ENCODE measurements at places on chromosomes 5 and 9. TPM values are rescaled to one million over a fixed set of nuclear protein-coding genes. Genes with fewer than 3 reads are reported as not detected.

- no peaks in the 10 kb centered on the region for H3K27me3 ChIP-seq
- peaks cover 16% of the 10 kb centered on the region for H3K36me3 ChIP-seq
- H3K4me1 ChIP-seq, result peaks cover 18% of the 10 kb centered on the region
Observed at GRCh38 chr9:19554529-19554928, 145.7 kb downstream of the ACER2 start.

DNA sequence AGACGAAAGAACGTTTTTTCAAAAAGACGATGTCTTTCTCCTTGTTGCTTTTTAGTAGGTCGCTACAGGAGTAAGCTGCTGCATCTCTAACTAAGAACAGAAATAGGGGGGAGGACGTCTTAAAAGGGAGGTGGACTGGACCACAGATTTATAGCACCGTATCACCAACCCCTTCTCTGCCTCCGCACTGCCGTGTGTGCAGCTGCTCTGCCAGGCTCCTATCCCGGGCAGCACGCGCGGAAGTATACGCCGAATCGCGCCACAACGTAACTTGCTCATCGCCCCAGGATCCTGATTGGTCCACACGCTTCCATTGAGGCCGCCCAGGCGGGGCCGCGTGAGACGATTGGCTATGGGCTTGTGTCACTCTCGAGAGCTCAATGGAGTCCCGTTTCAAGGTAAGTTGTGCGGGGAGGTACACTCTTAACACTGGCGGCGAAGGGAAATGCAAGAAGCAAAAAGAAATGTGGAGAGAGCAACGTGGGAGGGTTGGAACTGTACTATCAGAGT is at the start of gene ELAVL2:
Gene ELAVL2 (minus strand): TSS at position 121 of the 510 bp plus-strand sequence. CDS start 64,006 bp downstream, outside the sequence.
- H3K4me1 ChIP-seq, result peaks cover 22% of the 10 kb centered on the region
- H3K36me3 ChIP-seq, result no peaks in the 10 kb centered on the region
- H3K4me3 ChIP-seq, result no peak within 1 kb of the TSS
- no peak within 1 kb of the TSS for H3K27ac ChIP-seq

- H3K27ac ChIP-seq, result no peak overlapping the region
- peaks cover 13% of the 10 kb centered on the region for H3K36me3 ChIP-seq
- H3K4me1 ChIP-seq, result no peaks in the 10 kb centered on the region
Observed at GRCh38 chr5:133389066-133389590, 223.2 kb downstream of the FSTL4 start.

DNA sequence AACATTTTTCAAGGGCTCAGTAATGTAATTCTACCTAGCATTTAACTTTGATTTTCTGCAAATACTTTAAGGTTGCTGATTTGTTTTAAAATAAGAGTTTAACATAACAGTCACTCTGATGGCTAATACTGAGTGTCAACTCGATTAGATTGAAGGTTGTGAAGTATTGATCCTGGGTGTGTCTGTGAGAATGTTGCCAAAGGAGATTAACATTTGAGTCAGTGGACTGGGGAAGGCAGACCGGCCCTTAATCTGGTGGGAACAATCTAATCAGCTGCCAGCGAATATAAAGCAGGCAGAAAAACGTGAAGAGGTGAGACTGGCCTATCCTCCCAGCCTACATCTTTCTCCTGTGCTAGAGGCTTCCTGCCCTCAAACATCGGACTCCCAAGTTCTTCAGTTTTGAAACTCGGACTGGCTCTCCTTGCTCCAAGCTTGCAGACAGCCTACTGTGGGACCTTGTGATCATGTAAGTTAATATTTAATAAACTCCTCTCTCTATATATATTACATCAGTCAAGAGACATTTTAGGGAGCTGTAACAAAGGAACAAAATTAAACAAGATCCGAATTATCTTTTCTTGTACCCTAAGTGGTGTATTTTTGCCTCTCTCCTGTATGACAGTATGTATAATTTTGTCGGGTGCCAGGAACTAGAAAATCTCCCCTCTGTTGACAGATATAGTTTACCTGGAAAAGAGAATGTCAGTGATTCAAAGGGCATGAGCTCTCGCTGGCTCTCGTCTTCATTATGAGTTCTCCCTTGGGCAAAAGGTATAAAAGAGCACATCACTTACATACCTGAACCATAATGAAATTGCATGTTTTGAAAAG is 576.1 kb downstream of the LRRC70 start:
- H3K36me3 ChIP-seq, result no peaks in the 10 kb centered on the region
- H3K27me3 ChIP-seq, result no peaks in the 10 kb centered on the region
- H3K4me1 ChIP-seq, result peaks cover 6% of the 10 kb centered on the region
- DNase-seq, result no peak
- H3K27ac ChIP-seq, result no peak overlapping the region

SPINK13 gene
- not detected for total RNA-seq

DENND1A gene
- total RNA-seq, result 13.9 TPM

IRX2 gene
- total RNA-seq, result 60.7 TPM

GRCh38 chr9:13063880-13064459 is 215.5 kb downstream of the MPDZ start:
- peaks cover 9% of the 10 kb centered on the region for H3K4me1 ChIP-seq
- H3K4me3 ChIP-seq, result no peak overlapping the region
- no peak overlapping the region for H3K27ac ChIP-seq
- no peaks in the 10 kb centered on the region for H3K36me3 ChIP-seq
- no peaks in the 10 kb centered on the region for H3K27me3 ChIP-seq
- DNase-seq, result no peak

DNA sequence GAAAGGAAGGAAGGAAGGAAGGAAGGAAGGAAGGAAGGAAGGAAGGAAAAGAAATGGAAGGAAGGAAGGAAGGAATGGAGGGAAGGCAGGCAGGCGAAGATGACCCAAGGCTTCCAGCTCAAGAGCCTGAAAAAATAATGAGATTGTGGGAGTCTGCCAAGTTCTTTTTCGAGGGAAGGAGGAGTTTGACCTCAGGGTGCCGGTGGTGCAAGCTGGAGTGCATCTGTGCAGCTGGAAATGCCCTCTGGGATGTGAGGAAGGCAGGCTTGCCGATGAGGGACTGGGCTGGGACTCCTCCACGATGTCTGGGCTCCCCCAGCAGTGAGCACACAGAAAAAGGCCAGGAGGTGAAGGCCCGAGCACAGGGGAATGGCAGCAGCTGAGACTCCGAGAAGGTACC is 154.9 kb upstream of the DAPK1 start:
- peaks cover 20% of the 10 kb centered on the region for H3K4me1 ChIP-seq
- H3K4me3 ChIP-seq, result no peak overlapping the region
- peaks cover 3% of the 10 kb centered on the region for H3K27me3 ChIP-seq
- DNase-seq, result no peak
- no peak overlapping the region for H3K27ac ChIP-seq
- H3K36me3 ChIP-seq, result no peaks in the 10 kb centered on the region

IGIP gene
- total RNA-seq, result 0.98 TPM

GRCh38 chr9:131608493-131609037 is 63.2 kb downstream of the PRRT1B start:
- H3K36me3 ChIP-seq, result peaks cover 5% of the 10 kb centered on the region
- no peak overlapping the region for H3K4me3 ChIP-seq
- peaks cover 56% of the 10 kb centered on the region for H3K4me1 ChIP-seq

TMEM245 gene
- 26.5 TPM for total RNA-seq

GRCh38 chr9:134736791-134737497 is 95.3 kb downstream of the COL5A1 start:
- peak overlapping the region; percentile 55 for H3K27ac ChIP-seq
- peaks cover 6% of the 10 kb centered on the region for H3K36me3 ChIP-seq
- H3K4me3 ChIP-seq, result no peak overlapping the region
- DNase-seq, result no peak

DNA sequence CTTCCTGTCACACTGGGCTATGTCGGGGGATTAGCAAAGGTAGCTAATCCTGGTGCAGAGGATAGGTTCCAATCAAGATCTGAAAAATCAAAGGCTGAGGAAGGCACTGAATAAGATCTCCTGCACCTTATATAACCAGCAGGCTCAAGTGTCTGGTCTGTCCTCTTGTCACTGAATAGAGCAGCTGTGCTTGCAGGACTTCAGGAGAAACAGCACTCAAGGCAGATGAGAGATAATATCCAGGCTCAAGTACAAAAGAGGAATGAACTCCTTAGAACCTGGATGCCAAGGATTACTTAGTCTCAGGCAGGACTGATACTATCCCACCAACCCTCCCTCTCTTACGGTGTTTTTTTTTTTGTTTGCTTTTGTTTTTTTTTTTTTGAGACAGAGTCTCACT is 108.8 kb upstream of the LRRTM2 start:
- no peaks in the 10 kb centered on the region for H3K36me3 ChIP-seq
- H3K4me3 ChIP-seq, result no peak overlapping the region
- DNase-seq, result no peak
- peaks cover 16% of the 10 kb centered on the region for H3K4me1 ChIP-seq
- H3K27ac ChIP-seq, result no peak overlapping the region
- peaks cover 4% of the 10 kb centered on the region for H3K27me3 ChIP-seq

DNA sequence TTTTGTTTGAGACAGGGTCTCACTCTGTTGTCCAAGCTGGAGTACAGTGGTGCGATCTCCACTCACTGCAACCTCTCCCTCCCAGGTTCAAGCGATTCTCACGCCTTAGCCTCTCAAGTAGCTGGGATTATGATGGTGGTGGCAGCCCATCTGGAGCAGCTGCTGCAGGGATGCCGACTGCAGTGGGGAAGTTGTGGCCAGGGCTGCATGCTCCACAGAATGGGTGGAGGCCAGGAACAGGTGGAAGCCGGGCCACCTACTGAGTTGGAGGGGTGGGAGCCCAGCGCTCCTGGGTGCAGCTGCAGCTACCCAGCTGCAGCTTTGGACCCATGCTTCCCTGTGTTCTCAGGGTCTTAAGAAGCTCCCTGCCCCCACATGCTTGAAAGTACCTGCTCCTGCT is 99.7 kb downstream of the SCAI start:
- H3K4me3 ChIP-seq, result no peak overlapping the region
- no peaks in the 10 kb centered on the region for H3K4me1 ChIP-seq
- H3K36me3 ChIP-seq, result no peaks in the 10 kb centered on the region
- H3K27me3 ChIP-seq, result no peaks in the 10 kb centered on the region

DNA sequence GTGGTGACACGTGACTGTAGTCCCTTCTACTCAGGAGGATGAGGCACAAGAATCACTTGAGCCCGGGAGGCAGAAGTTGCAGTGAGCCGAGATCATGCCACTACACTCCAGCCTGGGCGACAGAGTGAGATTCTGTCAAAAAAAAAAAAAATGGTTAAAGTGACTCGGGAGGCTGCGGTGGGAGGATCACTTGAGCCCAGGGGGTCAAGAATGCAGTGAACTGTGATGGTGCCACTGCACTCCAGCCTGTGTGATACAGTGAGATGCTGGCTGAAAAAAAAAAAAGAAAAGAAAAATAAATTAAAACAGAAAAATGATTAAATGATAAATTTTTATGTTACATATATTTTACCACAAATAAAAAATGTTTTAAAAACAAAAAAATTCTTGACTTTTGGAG is 51.9 kb downstream of the KLF4 start:
- H3K4me3 ChIP-seq, result no peak overlapping the region
- no peaks in the 10 kb centered on the region for H3K27me3 ChIP-seq
- no peak for DNase-seq

DNA sequence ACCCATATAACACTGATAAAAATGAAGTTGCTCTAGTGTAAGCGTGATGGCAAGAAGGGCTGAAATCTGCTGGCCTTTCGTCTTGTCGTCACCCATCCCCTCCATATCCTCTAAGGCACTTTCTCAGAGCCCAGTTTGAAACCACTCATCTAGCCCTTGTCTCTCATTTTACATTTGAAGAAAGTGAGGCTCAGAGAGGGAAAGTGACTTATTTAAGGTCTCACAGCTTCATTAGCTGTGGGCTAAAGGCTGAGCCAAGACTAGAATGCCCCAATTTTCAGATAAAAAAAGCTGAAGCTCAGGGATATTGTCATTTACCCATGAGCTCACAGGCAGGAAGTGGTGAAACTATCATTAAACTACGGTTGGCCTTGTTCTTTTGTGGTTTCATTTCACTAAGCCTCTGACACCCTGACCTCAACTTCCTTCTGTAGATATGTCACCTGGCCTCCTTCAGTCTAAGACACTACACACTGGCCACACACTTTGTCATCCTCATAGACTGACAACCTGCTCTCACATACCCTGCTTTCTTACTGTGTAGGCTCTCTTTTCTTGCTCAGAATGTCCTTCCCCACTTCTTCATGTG is 176.7 kb upstream of the DMAC1 start:
- H3K27me3 ChIP-seq, result no peaks in the 10 kb centered on the region
- H3K27ac ChIP-seq, result no peak overlapping the region
- peaks cover 18% of the 10 kb centered on the region for H3K4me1 ChIP-seq
- H3K4me3 ChIP-seq, result no peak overlapping the region
- H3K36me3 ChIP-seq, result no peaks in the 10 kb centered on the region

DNA sequence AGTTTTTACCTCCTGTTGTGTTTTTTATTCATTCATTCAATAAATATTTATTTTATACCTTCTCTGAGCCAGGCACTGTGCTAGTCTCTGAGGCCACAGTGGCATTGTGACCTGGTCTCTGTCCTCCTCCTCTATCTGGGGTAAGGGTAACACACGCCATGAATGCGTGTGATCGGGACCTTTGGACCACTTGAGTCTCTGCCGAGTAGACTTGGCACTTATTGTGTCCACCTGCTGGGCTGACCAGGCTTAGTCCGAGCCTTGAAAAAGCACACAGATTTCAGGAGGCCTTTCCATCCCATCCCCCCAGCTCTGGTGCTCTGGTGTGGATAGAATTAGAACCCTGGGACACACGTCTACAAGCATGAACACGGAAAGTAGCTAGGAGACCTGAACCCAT is 58.7 kb downstream of the ERGIC1 start:
- H3K27ac ChIP-seq, result no peak overlapping the region
- H3K4me3 ChIP-seq, result no peak overlapping the region
- no peaks in the 10 kb centered on the region for H3K36me3 ChIP-seq
- no peak for DNase-seq

DNA sequence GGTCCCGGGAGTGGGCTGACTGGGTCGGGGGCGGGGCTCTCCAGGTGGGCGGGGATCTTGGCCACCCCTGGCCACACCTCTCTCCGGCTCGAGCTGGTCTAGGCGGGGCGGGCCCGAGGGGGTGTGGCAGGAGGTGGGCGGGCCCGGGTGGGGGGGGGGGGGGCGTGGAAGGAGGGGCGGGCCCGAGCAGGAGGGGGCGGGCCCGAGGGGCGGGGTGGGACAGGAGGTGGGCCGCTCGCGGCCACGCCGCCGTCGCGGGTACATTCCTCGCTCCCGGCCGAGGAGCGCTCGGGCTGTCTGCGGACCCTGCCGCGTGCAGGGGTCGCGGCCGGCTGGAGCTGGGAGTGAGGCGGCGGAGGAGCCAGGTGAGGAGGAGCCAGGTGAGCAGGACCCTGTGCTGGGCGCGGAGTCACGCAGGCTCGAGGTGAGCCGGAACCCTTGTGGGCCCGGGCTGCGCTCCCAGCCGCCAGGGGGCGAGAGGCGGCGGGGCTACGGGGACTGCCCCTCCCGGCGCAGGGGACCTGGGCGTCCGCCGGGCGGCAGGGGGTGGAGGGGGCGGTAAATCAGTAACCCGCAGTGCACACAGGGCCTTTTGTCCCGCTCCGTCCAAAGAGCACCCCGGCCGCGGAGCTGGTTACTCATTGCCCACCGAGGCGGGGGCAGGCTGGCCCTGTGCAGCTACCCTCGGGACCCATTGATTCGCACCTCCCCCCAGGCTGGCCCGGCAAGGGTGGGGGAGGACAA is at the start of gene FGFR4:
Gene FGFR4 (plus strand): TSS at position 262 of the 744 bp plus-strand sequence. CDS start 2,688 bp downstream, outside the sequence.
- peak; percentile 75 for DNase-seq
- peak within 1 kb of the TSS; percentile 1 for H3K27ac ChIP-seq
- peak within 1 kb of the TSS; percentile 37 for H3K4me3 ChIP-seq
- peaks cover 7% of the 10 kb centered on the region for H3K4me1 ChIP-seq

GRCh38 chr5:17463653-17464052 is 34.4 kb upstream of the TAF11L2 start:
- peaks cover 14% of the 10 kb centered on the region for H3K36me3 ChIP-seq
- no peak overlapping the region for H3K4me3 ChIP-seq
- H3K27ac ChIP-seq, result no peak overlapping the region
- no peak for DNase-seq

ADCY2 gene
- 3.8 TPM for total RNA-seq

- peaks cover 2% of the 10 kb centered on the region for H3K4me1 ChIP-seq
- H3K4me3 ChIP-seq, result no peak overlapping the region
- no peaks in the 10 kb centered on the region for H3K36me3 ChIP-seq
Observed at GRCh38 chr5:132947671-132948070, 15.8 kb downstream of the AFF4 start.

SIT1 gene
- 3.4 TPM for total RNA-seq

Measured in glutamatergic neuron (in vitro differentiated cells).